ENCODE measurements at places on chromosomes 7 and 10.

- no peak for DNase-seq
Observed at GRCh38 chr10:60525716-60526585, 136.3 kb upstream of the ANK3 start.

DNA sequence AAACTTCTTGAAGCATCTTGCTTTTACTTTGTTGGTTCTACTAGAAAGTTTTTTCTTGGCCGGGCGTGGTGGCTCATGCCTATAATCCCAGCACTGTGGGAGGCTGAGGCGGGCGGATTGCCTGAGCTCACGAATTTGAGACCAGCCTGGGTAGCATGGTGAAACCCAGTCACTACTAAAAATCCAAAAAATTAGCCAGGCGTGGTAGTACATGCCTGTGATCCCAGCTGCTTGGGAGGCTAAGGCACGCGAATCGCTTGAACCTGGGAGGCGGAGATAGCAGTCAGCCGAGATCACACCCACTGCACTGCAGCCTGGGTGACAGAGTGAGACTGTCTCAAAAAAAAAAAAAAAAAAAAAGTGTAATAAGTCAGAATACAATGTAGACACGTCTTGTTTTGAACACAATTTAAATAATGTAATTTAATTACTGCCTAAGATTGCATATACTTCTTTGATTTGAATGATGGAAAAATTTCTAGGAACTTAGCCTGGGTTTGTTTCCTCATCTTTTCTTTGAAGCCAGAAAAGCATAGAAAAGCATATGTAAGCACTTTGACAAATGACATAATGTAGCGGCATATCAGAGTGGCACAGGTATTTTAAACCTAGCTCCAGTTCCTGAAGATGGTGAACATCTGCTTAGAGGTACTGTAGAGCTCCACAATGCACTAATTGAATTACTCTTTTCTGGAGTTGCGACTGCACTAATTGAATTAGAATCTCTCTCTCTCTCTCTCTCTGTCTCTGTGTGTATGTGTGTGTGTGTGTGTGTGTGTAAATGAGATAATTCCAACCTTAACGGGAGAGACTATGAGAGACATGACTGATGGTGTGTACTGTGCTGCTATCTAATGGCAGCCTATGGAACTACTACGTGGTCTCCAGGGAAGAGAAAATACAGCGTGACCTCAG is 87.8 kb downstream of the BTRC start:
- DNase-seq, result peak; percentile 80

- no peak for DNase-seq
Observed at GRCh38 chr7:93337052-93337451, 104.9 kb downstream of the VPS50 start.

- no peak for DNase-seq
Observed at GRCh38 chr7:3310884-3311283, 9.8 kb downstream of the SDK1 start.

DNA sequence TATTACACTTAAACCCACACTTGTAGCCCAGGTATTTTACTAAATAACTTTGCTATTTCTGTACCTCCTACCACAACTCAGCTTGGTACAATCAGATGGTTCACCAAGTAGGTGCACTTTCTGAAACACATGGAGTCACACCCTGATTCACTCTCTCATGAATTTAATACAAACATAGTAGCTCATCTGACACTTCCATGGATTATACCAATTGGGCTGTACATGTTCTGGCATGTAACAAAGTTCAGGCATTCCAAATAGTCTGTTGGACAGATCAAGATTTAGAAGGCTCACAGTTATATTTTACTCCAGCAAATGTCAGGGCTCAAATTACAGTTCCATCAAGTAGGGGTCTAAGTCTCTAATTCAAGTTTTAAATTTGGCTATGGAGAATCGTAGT is 62.2 kb upstream of the RNF148 start:
- no peak for DNase-seq

- DNase-seq, result no peak
Observed at GRCh38 chr10:100554902-100555301, 19.2 kb downstream of the HIF1AN start.

DNA sequence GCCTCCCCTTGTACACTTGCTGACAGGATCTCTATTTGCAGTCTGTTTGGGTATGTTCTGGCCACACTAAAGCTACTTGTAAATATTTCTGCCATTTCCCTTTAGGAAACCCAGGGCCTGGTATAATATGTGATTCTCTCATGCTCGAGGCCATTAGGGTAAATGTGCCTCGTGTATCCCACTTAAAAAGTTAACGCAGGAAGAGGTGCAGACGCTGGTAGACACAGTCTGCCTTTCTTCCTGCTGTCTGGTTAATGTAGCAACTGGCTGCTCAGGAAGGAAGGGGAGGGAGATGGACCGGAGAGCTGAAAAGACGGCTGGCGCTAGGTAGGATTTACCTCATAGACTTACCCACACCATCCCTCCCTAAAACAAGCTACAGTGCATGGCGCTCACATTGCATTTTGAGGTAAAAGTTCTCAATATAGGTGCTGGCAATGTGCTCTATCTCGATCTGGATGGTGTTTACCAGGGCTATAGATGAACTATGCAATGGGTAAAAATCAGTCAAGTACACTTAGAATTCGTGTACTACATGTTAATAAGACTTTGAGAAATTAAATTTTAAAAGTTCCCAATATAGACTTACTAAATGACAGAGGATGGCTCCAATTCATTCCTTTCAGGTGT is 125.9 kb downstream of the JAZF1 start:
- no peak for DNase-seq

- no peak for DNase-seq
Observed at GRCh38 chr7:42699380-42700178, 212.3 kb downstream of the C7orf25 start.

DNA sequence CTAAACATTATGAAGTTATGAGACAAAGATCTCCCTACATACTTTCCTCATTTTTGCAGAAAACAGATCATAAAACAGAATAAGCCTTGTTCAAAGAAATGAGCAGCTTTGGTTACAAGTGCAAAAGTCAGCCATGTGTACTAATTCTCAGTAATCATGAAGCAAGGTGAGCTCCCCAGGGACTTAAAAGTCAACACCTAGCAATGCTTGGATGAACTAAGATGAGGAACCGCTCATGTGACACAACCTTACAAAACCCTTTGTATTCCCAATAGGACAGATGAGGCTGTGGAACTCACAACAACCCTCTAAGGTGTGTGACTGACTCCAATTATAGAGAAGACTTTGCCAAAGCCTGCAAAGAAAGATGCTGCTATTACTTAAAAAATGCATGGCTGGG is 154.5 kb downstream of the SLC25A13 start:
- DNase-seq, result no peak

- no peak for DNase-seq
Observed at GRCh38 chr7:100678291-100678984, 4.9 kb downstream of the GNB2 start.

- no peak for DNase-seq
Observed at GRCh38 chr7:7164591-7164990, 17.8 kb upstream of the C1GALT1 start.

GRCh38 chr7:122983261-122983660 is 12.2 kb downstream of the TAS2R16 start:
- no peak for DNase-seq

GRCh38 chr7:47428768-47429472 is 153.0 kb downstream of the TNS3 start:
- DNase-seq, result no peak

GRCh38 chr7:90771281-90771680 is 175.2 kb downstream of the CDK14 start:
- no peak for DNase-seq

DNA sequence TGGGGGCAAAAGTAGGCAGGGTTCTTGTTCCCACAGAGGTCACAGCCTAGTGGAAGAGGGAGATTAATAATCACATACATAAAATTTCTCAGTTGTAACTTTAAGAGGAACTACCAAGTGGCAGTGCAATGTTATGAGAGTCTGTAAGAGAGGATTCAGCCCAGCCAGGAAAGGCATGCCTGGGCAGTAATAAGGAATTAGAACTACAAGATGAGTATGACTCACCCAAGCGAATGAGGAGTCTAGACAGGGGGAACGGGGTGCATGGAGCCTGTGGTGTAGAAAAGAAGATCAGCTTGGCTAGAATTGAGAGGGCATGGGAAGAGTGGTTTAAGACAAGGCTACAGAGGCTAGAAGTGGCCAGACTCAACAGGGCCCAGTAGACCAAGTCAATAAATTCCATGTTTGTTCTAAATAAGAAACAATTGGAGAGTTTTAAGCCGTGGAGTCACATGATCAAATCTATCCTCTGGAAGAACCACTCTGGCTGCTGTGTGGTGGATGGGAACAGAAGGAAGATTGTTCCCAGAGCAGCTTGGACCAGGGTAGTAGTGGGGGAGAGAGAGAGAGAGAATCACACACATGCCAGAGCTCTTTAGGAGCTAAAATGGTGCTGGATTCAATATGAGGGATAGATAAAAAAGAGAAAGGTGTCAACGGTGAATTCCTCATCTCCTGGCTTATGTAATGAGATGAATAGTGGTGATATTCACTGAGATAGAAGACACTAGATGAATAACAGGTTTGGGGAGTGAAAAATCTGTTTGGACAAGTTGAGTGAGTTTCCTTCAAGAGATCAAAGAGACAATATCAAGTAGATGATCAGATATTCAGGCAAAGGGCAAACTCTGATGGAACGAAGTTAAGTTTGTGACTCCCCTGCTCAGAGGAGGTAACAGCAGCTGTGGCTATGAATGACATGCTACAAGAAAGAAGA is 265.1 kb downstream of the FGFR2 start:
- no peak for DNase-seq

DNA sequence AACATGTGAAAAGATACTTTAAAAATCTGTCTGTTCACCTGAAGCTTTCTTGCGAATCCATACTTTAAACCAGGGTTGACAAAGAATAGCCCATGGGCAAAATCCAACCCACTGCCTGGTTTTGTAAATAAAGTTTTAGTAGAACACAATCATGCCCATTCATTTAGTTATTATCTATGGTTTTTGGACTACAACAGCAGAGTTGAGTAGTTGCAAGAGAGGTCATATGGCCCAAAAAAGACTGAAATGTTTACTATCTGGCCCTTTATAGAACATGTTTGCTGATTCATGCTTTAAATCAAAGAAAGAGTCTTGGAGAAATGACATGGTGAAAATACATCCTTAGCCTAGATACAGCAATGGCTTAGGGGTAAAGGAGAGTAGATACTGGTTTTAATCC is 356.2 kb downstream of the RNLS start:
- DNase-seq, result no peak

DNA sequence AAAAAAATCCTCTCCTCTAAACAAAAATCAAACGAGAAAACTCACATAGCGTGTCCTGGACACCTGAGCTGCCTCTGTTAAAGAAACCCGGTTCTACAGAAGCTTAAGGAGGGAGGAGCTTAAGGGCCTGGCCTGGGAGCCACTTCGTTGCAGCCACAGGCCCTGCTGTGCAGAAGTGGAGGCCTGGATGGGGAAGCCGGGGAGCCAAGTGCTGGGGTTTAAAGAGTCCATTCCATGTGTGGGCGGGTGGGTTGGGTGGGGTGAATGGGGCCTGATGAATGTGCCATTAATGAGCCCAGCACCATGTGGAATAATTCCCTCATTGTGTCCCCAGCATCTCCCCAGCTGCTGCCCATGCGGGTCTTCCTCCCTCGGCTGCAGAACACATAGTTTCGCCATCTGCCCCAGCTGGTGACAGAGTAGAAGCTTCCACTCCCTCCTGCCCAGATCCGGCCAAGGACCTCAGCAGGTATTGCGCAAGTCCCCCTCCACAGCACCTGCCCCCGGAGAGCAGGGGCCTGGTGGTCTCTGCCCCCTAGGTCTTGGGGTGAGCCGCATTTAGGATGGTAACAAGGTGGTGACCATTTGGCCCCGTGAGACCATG is 127.8 kb upstream of the BTBD16 start:
- DNase-seq, result no peak

DNA sequence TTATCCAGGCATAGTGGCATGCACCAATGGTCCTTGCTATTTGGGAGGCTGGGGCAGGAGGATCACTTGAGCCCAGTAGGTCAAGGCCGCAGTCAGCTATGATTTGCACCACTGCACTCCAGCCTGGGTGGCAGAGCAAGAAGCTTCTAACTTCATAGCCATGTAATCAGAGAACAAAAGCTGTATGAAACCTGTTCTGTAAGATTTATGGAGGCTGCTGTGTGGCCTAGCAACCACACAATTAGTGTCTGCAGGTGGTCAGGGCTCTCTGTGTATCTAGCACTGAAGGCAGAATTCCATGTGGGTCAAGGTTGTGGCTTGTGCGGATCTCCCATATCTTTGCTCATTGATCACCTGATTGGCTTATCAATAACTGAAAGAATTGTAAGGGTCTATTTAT is 221.5 kb upstream of the FOXK1 start:
- no peak for DNase-seq

- DNase-seq, result no peak
Observed at GRCh38 chr10:125816548-125816947, 6.5 kb downstream of the UROS start.

- DNase-seq, result peak; percentile 29
Observed at GRCh38 chr7:27576360-27576944, 86.2 kb downstream of the HIBADH start.

DNA sequence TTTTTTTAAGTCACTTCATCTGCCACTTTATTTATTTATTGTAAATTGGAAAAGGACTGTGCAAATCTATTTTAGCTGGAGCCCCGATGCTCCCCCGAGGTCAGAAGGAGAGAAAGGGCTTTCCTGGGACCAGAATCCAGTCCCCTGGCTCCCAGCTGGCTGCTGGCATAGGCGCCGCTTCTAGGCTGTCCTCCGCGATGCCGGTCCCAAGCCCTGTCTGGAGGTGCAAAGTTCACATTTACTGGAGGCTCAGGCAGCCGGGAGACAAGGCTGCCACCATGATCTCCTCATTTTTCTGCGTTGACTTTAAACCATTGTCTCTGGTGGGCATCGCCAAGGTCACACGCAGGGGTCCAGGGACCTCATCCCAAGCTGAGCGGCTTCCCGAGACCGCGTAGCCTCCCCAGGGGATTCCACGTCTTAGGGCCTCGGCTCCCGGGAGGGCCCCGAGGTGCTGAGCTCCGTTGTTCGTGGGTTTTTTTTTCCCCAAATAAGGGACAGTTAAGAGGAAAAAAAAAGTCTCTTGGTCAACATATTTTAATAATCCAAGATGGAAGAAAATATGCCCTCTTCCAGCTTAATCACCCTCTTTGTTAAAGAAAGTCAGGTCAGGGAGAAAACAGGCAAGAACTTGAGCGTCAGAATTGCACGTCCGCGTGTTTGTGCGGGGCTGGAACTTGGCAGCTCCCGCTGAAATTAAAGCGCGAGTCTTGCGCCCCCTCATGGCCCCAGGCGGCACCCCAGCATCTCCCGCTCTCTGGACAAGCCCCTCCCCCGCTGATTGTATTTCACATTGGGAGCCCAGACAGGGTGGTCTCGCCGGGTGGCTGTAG is 11.9 kb downstream of the RGR start:
- DNase-seq, result peak; percentile 46

- DNase-seq, result no peak
Observed at GRCh38 chr10:3208481-3209406, 36.2 kb upstream of the PITRM1 start.

GRCh38 chr10:350981-351501 is 215.8 kb downstream of the ZMYND11 start:
- no peak for DNase-seq

DNA sequence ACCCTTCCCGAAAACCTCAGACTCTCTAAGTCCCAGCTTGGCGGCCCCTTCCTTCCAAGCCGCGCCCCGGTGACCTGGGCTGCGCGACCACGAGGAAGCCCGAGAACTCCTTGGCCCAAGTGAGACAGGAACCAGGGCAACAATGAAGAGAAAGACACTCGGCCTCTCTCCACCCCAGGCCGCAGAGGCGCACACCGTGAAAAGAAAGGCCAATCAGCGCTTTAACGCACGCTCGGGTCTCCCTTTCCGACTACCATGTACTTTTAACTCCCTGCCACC is 166.4 kb upstream of the PPP1R3A start:
- no peak for DNase-seq

All from HCT116 (cell line).